Activated T-helper 1 cell treated with anti-CD3 and anti-CD28 coated beads, Interleukin-12 subunit alpha, Interleukin-12 subunit beta, Interleukin-2, Interleukin-4 antibody, amounts not matched to agents 30 ng/mL and 10 ng/mL and 1 ng/mL, durations not matched to agents 14 hours and 24 hours and 36 hours (primary cell): ENCODE measurements at places on chromosomes 16 and 17.

DNA sequence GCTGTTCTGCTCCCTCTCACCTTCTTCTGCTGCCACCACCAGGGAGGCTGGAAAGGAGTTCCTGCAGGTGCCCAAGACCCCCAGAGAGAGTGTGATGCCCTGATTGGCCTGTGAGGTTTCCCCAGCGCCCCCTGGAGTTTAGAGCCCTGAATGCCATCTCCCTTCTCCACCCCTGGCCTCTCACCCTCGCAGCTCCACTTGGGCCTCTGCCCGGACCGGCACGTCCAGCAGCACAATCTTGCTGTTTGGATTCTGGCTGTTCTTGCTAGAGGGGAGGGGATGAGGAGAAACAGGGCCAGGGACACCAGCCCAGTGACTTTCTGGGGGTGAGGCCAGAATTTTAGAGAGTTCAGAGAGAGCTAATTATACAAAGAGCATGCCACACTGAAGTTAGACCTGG lies 12.5 kb upstream of the FAM171A2 start:
- DNase-seq, result no peak

DNA sequence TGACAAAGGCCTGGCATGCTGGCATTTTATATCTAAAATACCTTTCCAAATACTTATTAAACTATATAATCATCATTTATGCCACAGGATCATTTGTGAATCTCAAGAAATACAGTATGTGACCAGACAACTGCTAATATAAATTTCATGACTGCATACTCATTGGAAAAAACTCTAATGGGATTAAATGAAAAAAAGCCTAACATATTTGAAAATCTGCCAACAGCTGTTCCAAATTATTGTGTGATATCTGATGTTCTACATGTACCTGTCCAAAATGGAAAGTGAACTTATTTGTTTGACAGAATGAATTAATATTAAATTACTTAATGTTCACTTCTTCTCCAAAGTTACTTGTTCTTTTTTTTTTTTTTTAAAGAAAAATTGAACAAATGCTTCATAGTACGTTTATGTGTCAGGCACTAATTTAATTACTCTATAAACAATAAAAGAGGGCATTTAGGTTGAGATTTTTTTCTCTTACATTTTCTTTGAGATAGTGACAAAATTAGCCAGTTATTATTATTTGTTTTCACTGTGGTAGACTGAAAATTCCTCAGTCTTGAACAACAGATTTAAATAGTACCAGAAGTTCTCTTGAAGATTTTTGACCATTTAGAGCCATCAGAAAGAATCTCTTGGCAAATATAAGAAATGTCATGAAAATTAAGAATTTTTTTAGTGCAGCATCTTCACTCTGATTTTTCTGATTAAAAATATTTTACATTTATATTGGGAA lies 114.0 kb downstream of the FTO start:
- no peak for DNase-seq

GRCh38 chr17:73283841-73284282 lies 22.2 kb upstream of the CPSF4L start:
- no peak for DNase-seq

GRCh38 chr17:38550661-38551060 lies 55.1 kb downstream of the SRCIN1 start:
- DNase-seq, result no peak

- no peak for DNase-seq
Measured at GRCh38 chr17:43216369-43216761, 4.7 kb downstream of the TMEM106A start.

GRCh38 chr16:3548859-3549258 lies 28.3 kb downstream of the NLRC3 start:
- no peak for DNase-seq

DNA sequence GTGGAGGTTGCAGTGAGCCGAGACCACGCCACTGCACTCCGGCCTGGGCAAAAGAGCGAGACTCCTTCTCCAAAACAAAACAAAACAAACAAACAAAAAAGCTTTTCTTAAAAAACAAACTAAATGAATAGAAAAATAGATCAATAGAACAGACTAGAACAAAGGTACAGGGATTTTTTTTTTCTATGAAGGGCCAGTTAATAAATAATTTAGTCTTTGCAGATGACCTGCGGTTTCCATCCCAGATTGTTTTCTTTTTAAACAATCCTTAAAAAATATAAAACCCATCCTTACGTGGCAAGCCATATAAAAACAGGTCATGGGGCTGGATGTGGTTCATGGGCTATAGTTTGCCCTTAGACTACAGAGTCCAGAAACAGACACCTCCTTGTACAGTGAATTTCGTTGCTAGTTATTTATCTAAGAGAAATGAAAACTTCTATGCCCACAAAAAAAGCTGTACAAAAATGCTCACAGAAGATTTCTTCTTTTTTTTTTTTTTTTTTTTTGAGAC lies 45.4 kb downstream of the CREBBP start:
- no peak for DNase-seq

DNA sequence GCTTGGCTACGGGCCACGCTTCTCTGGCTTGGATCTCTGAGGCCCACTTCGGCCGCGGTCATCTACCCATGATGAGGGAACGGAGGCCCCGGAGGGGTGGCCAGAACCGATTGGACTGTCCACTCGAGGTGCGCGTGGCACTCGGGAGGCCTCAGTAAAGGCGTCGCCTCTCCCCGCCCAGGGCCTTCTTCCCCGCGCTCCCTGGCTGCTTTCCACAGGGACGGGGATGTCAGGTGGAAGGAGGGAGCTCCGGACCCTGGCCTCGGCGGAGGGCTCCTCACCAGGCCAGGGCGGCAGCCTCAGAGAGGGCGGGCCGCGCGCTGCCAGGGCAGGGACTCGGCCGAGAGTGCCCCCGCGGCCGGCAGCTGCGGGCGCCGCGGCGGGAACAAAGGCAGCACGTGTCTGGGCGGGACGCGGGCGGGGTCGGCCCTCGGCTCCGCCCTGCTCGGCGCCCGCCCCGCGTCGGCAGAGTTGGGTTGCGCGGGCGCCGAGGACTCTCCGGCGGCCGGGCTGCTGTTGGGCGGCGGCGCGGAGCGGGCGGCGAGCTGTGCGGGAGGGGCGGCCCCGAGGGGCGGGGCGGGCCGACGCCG lies 587 bp upstream of the CDK5R1 start:
- DNase-seq, result peak; percentile 60

GRCh38 chr17:49290690-49291359 lies 60.2 kb upstream of the PHOSPHO1 start:
- DNase-seq, result no peak

GRCh38 chr16:87150681-87151280 lies 166.4 kb downstream of the C16orf95 start:
- DNase-seq, result no peak

GRCh38 chr17:80649672-80650330 lies 105.2 kb downstream of the RPTOR start:
- DNase-seq, result peak; percentile 56

DNA sequence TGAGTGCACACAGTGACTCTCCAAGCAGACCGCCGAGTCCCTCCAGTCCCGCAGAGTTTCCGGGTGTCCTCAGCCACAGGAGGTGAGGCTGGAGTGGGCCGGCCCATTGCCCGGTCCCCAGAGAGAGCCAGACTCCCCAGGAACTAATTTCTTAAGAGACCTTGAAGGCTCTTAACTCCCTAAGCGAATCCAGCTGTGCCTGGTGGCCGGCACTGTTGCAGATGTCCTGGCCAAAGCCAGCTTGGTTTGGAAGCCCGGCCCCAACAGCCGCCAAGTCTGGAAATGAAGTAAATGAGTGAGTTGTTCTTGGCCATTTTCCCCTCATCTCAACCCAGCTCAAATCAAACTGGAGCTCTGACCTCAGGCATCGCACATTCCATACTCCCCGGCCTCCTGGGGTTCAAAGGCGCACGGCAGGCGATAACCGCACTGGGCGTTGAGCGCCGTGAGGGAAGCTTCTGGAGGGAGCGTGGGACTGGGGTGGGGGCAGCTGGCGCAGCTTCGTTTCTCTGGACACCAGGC lies 42.0 kb downstream of the CMIP start:
- DNase-seq, result no peak

DNA sequence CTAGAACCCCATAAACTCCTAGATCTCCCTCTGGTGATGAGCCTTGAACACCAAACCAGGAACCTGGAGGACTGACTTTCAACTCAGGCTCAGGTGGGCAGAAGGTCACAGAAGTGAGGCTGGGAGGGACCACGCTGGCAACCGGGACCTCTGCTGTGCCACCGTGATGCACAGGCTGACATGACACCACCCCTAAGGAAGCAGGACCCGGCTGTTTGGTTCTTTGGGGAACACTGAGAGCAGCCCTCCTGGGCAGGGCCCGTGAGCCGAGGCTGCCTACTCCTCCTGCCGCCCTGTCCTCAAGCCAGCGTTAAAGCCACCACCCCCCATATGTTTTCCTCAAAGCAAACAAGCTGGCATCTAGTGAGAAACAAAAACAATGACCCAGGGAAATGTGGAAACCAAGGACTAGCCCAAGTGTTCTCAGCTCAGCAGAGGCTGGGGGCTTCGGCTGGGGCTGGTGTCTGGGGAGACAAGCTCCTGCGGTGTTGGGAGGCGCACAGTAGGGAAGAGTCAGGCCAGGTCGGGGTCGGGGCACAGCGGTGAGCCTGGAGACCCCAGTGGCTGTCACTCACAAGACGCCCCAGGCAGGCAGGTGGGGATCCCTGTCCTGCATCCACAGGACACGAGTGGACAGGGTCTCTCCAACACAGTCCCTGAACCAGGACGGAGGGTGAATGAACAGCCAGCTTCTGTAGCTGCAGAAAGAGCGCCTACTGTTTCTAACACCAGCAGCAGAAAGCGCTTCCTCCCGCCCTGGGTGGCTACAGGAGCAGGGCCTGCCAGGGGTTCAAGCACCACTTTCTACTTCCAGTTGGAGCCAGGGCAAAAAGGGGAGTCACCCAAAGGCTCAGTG lies 1.7 kb downstream of the SMIM5 start:
- DNase-seq, result no peak

DNA sequence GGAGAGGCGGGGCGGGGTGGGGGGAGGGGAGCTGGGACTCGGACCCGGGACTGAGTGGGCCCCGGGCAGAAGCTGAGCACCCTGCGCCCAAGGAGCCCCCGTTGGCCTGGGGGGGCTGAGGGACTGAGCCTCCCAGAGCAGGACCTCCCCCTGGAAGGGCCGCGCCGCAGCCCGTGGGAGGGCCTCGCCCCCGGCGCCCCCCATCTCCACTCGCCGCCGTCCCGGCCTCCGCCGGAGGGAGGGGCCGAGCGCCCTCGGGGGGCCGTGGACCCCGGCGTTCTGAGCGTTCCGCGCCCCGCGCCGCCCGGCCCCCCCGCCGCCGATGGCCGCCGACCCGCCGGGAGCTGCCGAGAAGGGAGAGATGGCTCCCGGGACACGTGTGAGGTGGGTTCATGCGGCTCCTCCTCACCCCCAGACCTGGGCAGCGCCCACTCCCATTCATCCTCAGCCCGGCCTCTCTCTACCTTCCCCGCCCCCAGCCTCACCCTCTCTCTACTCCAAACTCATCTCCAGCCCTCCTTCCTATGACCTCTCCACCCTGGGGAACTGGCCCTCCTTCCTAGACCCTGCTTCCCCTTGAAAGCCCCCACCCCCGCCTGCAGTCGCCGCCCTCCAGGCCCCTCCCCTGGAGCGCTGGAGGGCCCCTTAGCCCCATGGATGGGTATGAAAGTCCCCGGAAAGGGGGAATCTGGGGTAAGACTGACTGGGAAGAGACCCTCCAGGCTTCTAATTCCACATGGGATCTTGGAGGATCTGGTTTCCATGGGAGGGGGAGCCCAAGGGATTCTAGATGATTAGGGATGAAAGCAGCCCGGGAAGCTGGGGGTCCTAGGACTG lies 922 bp downstream of the FBXL19 start:
- DNase-seq, result no peak

GRCh38 chr16:12188935-12189249 lies 212.4 kb downstream of the SNX29 start:
- DNase-seq, result no peak

- no peak for DNase-seq
Measured at GRCh38 chr16:534856-535445, 7.4 kb downstream of the CAPN15 start.

- DNase-seq, result no peak
Measured at GRCh38 chr16:50680556-50680893, 587 bp downstream of the SNX20 start.

- DNase-seq, result no peak
Measured at GRCh38 chr17:5621026-5621425, 36.7 kb upstream of the NLRP1 start.

GRCh38 chr16:77612596-77612995 lies 109.7 kb upstream of the NUDT7 start:
- DNase-seq, result no peak
